ENCODE measurements at places on chromosomes 2 and 18. TPM values are rescaled to one million over a fixed set of nuclear protein-coding genes. Genes with fewer than 3 reads are reported as not detected.

Gene DIPK1C
- total RNA-seq, result not detected

Gene RFTN2
- 4.3 TPM for total RNA-seq

Gene POMC
- 3.9 TPM for total RNA-seq

Gene APOB
- 0.53 TPM for total RNA-seq
